ENCODE measurements at places on chromosomes 1 and 21.

GRCh38 chr1:16116002-16116401 is 39.9 kb downstream of the EPHA2 start:
- no peak for DNase-seq

- peak; percentile 69 for DNase-seq
Measured at GRCh38 chr1:154760469-154760933, 109.6 kb downstream of the KCNN3 start.

GRCh38 chr1:234613128-234613875 is 3.3 kb upstream of the IRF2BP2 start:
- DNase-seq, result no peak

DNA sequence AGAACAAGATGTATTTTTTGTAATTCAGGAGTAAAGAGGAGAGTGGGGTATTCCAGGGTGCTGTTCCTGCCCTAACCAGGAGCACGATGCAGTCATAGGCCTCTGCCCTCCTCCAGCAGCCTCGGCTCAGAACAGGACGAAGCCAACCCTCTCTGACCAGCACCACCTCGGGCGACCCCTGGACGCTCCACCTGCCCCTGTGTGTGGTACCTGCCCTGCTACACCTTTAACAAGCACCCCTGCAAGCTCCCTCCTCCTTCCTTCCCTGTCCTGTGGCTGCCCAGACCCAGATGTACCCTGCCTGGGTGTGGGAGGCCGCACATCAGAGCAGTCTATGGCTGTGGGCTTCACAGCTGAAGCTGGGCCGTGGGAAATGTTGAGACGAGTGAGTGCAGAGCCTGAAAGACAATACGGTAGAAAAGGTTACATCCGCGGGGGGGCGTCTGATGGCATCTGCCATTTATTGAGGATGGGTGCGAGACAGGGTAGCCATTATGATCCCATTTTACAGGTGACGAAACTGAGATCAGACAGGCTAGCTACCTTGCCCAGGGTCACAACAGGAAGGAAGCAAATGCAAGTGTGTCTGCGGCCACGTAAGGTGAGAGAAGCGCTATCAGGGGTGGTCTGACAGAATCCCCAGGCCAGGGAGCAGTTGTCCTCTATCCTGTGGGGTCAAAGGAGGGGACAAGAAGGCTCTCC is 4.6 kb downstream of the ERG start:
- no peak for DNase-seq

DNA sequence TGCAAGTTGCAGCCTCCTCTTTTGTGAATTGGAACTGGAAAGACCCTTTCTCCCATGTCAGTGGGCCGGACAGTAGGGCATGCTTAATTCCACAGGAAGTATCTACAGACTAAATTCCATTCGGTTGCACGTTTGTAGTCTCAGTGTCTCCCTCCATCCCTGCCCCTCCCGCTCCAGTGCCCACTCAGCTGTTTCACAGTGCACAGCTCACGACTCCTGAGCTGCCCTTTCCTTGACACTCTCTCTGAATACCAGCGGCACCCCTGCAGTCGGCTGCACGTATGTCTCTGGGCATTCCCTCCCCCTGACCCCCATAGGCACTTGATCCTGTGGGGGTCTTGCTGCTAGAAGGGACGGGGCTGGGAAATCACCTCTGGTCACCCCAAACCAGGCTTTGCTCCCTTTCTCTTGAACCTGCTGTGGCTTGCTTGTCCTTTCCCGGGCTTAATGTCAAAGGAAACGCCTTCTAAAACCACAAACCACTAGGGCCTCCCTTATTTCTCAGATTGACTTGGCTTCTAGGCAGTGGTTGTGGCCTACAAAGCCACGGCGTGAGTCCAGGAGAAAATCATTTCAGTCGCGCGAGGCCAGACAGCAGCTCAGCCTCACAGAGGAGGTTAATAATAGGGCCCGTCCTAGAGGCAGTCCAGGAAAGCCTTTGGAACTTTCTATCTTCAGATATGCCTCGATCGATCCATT is 365.3 kb upstream of the PROX1 start:
- DNase-seq, result no peak

DNA sequence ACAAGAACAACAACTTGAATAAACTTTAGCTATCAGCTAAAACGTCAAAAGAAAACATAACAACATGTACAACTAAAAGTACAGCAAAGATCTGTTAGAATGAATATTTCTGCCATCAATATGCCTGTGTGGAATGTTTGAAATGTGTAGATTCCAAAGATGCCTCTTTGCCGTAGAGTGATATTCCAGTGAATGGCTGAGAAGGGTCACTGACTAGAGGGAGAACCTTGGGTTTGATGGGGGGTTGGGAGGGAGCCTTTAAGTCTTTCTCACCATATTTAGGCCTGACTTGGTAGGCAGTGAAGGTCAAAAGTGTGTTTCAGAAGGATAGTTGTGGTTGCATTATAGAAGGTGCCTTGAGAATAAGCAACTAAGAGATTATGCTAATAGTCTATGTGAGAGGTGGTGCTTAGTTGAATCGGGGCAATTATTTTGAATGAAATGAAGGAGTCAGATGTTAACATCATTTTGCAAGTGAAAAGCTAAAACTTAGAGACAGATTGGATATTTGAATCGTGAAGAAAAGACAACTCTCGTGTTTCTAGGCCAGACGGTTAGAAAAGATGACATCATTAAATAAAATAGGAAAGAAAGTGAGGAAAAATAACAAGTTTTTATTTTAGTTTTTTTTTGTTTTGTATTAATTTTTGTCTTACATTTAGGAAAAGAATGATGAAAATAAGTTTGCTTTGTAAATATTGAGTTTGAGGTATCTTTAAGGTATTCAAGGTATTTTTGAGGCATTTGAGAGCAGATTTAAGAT is 53.8 kb downstream of the PLA2G4A start:
- DNase-seq, result no peak

GRCh38 chr21:31329456-31330143 is 14.5 kb downstream of the TIAM1 start:
- DNase-seq, result no peak

GRCh38 chr1:38997034-38997900 is 6.2 kb downstream of the AKIRIN1 start:
- no peak for DNase-seq

DNA sequence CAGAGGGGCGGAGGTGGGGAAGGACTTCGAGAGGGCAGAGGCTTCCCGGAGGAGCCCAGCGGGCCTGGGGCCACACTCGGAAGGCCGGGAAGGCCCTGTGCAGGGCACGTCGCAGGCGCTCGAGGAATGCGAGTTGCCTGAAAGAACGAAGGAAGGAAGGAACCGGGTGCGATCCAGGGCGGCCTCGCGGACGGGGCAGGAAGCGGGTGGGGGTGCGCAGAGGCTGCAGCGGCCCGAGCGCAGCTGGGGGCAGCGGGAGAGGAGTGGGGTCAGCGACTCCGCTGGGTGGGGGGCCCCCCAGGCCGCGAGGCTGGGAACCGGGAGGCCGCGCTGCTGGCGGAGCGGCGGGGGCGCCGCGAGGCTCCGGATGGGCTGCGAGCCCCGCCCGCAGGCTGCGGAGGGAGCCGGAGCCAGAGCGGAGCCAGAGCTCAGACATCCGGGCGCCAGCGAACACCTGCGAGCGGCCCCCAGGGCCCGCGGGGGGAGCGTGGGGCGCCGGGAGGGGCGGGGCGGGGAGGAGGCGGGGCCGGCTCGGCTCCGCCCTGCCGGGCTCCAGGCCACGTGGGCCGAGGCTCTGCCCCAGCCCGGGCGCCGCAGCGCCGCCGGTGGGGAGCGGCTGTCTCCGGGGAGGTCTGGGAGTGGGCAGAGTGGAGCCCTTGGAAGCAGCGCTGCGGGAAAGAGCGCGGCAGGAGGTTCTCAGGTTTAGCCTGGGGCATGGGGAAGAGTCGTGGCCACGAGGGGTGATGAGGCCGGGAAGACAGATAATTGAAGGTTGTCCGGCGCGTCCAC is 4.6 kb downstream of the ID3 start:
- peak; percentile 50 for DNase-seq

DNA sequence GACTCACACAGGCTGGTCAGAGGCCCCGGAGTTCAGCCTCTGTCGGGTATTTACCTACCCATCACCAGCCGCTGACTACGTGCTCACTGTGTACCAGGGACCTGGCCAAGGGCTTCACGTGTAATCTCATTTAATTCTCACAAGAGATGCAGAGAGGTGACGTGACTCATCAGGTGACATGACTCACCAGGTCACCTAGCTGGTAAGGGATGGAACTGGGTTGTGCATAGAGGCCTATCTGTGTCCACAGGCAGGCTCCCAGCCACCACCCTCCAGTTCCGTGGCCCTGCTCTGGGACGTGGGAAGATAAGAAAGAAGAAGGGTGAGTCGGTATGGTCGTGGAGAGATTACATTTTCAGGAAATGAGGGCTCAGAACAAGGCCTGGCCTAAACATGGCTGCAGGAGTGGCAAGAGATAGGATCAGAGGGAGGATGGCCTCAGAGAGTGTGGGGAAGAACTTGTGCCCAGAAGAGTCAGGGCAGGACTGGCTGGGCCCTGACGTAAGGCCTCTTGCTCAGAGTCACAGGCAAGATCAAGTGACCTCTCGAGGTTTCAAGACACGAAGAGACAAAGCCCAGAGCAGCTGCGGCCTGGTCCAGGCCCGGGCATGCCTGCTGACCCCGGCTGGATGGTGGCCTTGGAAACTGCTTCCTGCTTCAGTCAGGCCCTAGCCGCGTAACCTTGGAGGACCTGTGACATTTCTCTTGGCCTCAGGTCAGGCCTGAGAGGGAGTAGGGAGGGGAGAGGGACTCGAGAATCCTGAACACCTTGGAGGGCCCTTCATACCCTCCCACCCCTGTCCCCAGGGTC is 52.7 kb upstream of the WASF2 start:
- DNase-seq, result no peak

- no peak for DNase-seq
Measured at GRCh38 chr1:9397047-9397446, 104.4 kb downstream of the SPSB1 start.

GRCh38 chr1:156100205-156100995 is 14.1 kb upstream of the LMNA start:
- DNase-seq, result no peak

GRCh38 chr1:25896266-25896665 is 10.0 kb downstream of the STMN1 start:
- no peak for DNase-seq

GRCh38 chr1:91490501-91490900 is 10.2 kb upstream of the CDC7 start:
- DNase-seq, result no peak

DNA sequence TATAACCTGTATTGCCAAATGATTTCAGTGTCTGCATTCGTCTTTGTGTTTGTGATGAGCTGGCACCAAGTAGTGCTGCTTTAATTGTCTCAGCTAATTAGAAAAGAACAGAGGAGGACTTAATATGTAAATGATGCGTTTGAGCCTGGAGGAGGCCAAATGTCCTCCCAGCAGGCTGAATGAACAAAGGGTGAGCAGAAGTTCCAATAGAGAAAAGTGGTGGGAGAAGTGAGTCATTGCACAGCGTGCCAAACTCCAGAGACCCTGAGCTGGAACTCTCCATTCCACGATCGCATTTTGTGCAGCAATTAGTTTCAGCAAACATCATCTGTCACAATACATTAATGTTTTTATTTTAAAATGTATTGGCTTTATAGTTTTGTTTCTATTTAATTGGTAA is 17.9 kb downstream of the ETV3L start:
- no peak for DNase-seq

DNA sequence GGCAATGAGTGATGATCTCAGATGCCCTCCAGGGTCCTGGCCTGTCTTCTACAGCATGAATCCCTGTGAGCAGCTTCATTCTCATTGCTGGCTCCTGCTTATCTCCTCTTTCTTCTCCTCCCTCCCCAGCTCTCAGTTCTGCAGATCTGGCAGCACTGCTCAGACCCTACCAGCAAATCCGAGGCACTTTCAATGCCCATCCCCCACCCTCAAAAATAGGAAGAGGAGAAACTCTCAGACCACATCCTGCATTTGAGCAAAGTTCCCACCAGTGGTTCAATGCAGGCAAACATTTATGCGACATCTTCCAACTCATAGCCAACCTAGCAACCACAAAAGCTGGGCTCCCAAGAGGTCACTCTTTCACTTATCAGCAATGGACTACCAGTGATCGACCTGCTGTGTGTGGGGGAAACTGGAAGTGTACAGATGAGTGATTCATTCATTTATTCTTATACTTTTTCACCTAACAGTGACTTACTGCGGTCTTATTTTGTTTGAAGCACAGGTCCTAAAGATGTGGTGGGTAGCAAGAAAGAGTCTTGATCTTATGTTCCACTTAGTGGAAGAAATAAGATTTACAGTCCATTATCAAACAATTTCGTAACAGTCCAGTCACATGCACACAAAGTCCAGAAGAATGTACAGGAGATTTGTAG is 5.8 kb upstream of the CHI3L2 start:
- no peak for DNase-seq

DNA sequence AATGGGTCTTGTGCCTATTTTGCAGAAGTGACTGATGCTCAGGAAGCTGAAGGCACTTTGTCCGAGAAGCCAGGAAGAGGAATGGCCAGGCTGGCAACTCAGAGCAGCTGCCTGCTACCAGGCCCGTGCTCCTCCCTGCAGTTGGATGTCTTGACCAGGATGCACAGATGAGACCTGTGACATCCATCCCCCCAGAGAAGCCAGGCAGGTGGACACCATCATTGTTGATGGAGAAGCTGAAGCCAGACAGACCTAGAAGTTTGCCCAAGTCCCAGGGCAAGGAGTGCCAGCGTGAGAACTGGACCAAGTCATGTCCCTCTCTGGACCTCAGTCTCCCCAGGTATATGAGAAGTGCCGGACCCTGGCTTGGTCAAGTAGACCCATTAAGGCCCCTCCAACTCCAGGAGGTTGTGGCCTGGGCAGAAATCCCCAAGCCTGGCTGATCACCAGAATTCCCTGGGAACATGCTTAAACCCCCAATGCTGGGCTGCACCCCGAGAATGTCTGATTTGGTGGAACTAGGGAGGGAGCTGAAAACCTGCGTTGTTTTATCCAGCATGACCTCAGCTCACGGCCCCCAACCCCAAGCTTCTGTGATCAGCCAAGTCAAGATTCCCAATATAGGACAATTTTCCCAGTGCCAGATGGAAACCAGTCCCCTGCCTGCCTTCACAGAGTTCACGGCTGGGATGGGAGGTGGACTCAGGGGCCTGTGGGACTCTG is 82.4 kb downstream of the CAMK2N1 start:
- no peak for DNase-seq

GRCh38 chr1:41467673-41468072 is 16.8 kb downstream of the EDN2 start:
- no peak for DNase-seq

DNA sequence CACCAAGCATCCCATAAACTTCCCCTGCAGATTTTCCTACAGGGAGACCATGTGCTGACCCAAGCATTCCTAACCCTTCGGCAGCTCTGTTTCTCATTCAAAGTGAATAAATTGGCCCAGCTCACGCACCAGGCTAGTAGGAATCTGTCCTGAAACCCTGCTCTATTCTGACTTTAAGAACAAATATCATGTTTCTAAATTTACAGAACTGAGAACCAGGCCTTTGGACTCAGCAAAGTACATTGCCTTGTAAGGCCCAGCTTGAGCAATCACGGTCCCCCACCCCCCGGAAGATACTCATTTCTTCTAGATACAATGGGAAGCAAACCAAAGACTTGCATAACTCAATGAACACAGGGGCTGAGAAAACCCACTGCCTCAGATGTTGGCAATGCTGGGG is 160.1 kb upstream of the NFIA start:
- no peak for DNase-seq

DNA sequence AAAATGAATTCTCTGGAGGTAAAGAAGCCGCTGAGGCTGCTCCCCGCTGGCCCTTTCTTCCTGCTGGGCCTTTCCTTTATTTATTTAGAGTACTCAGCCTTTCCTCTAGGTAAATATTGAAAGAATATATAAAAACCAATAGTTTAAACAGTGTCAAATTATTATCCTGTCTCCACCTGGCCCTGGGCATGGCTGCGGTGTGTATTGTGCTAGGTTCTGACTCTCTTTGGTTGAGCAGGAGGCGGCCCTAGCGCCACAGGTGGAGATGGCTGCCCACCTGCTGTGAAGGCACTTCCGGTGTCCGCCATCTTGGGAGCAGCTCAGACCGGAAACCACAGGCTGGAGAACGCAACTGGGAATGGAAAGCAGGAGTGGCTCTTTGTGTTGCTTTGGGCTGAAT is 29.0 kb upstream of the CLDN14 start:
- no peak for DNase-seq
